Neural crest cell (in vitro differentiated cells): ENCODE measurements at places on chromosomes 2 and 18.

DNA sequence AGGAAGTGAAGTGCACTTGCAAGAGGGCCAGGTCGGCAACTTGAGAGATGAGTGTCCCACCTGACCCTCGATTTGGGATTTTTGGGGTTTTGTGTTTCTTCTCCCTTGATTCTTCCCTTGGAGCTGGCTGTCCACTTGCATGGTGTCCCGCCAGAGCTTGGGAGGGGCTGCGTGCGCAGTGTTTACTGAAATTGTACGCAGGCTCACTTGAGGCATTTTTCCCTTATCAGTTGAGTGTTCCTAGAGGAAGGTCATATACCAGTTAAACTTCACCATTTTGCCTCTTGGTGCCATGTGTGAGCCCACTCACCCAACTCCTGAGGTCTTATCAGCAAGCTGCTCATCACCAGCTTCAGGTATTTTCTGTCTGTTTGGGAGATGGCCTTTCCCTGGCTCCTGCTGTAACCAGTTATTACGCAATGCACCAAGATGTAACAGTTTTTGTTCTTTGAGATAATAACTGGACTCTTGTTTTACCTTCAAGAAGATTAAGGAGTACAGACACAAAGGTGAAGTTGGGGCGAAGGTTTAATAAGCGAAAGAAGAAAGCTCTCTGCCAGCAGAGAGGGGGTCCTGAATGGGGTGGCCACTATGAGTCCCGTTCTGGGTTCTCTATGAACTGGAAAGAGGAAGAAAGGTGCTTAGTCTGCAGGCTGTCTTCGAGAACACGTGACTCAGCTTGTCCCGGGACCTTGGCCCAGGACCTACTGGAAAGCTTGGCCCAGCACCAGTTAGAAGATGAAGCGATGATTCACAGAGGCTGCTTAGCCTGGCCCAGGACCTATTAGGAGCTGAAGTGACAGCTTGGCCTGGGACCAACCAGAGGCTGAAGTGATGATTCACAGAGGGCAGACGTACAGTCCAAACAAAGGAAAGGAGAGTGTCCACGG lies 21.5 kb upstream of the TXNL4A start:
- no peak for DNase-seq

DNA sequence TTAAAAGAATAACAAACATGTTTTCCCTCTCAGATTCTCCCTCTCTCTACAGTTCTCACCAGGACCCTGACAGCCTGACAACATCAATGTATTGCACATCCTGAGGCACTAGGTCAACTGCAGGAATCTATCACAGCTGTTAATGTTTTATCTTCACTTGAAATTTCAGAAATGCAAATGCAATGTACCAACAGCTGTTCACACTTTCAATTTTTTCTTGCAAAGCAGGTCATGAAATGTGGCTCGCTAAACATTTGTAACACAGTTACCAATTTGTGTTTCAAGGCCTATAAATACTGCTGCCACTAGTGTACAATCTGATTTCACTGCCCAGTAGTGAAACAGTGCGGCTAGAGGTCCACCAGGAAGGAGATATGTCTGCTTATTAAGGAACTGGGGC lies 147.8 kb downstream of the EXOC6B start:
- DNase-seq, result no peak

GRCh38 chr2:96951125-96951654 lies 35.2 kb downstream of the FAM178B start:
- DNase-seq, result peak; percentile 70

- no peak for DNase-seq
Observed at GRCh38 chr2:37920570-37920969, 4.5 kb upstream of the RMDN2 start.

- no peak for DNase-seq
Observed at GRCh38 chr18:45890606-45891005, 65.1 kb downstream of the SIGLEC15 start.

DNA sequence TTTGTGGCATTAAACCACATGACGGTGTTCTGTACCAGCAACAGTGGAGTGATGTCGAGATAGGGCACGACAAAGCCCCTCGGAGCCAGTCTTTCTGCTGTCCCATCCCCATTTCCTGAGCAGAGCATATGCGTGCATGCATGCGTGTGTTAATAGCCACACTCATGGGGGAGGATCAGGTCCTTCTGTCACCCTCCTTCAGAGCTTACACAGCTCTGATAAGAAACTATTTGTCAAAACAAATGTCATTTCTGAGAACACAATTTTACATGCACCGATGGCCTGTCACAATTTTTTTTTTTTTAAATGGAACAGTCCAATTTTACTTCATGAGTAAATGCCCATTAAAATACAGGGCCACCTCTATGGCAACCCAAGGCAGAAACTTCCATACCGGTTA lies 95.9 kb upstream of the ZBTB14 start:
- DNase-seq, result no peak

GRCh38 chr2:10320575-10320931 lies 17.8 kb downstream of the HPCAL1 start:
- no peak for DNase-seq

GRCh38 chr2:131016826-131017741 lies 76.2 kb downstream of the FAM168B start:
- no peak for DNase-seq

GRCh38 chr2:149738767-149739166 lies 151.2 kb upstream of the MMADHC start:
- no peak for DNase-seq

DNA sequence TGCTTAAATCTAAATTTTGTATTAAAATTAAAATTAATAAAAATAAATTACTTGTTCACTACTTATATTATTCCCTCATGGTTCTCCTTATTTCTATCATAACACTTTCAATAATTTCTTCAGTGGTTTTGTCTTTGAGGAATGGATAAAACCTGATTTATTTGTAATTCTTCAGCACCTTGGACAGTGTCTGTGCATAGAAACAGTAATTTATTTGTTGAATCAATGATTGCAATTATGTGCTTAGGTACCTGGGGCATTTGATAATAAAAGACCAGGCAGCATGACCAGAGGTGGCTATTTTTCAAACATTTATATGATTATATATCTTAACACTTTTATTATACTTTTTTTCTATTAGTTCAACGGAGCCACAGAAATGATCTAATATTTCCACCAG lies 1062.7 kb downstream of the DSC3 start:
- no peak for DNase-seq

GRCh38 chr2:201909961-201910361 lies 103.6 kb downstream of the CDK15 start:
- no peak for DNase-seq

- DNase-seq, result no peak
Observed at GRCh38 chr2:31347319-31347718, 67.2 kb downstream of the XDH start.

DNA sequence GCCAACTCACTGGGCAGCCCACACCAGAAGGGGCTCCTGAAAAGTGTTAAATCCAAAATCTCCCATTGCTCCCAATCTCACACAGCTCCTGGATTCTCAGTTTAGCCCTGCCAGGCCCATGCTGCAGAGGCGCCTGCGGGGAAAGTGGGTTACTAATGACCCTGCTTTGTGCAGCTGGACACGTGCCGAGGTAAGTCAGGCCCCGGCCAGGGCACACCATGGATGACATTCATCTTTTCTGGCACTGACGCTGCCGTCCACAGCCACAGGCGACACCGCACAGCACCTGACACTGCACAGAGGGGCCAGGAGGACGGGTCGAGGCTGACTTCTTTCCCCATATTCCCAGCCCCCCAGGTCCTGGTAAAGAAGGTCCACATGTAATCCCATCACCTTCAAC lies 193.5 kb downstream of the EIPR1 start:
- DNase-seq, result no peak

DNA sequence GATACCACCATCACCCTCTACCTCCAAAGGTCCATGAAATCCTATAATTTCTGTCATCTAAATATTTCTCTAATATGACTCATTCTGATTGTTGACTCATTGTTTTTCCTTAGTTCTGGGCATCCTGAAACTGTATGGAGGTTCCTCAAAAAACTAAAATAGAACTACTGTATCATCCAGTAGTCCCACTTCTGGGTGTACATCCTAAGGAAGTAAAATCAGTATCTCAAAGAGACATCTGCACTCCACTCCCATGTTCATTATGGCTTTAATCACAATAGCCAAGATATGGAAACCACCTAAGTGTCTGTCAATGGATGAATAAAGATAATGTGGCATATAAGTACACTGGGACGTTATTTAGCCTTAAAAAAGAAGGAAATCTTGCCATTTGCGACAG lies 125.8 kb upstream of the MYO3B start:
- DNase-seq, result no peak

DNA sequence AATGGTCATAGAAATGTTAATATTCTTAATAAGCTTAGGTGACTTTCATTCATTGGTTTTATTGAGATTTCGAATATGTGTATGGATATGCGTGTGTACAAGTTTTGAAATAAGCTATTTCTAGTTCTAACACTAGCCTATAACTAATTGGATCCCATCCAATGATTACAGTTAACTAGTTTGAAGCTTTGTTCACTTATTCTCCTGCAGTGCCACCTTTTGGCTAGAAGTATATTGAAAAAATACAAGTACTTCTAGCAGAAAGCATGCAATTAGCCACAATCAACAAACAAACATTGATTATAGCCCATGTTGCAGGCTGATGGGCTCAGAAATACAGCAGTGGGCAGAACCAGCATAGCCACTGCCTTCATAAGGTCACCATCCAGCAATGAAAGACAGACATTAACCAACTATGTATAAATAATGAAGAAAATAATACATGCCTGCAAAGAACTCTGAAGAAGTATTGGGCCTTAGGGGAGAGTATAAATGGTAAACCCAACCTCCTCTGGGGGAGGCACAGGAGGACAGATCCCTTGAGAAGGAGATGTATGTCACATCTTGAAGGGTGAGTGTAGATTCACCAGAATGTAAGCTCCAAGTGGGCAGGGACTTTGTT lies 5.1 kb upstream of the PIEZO2 start:
- DNase-seq, result no peak

- no peak for DNase-seq
Observed at GRCh38 chr2:204250692-204251091, 294.6 kb upstream of the PARD3B start.

GRCh38 chr2:219042750-219043149 lies 1.4 kb upstream of the CFAP65 start:
- DNase-seq, result no peak

GRCh38 chr2:198863655-198864054 lies 594.1 kb downstream of the SATB2 start:
- DNase-seq, result no peak

- no peak for DNase-seq
Observed at GRCh38 chr18:68940754-68941153, 142.9 kb downstream of the CCDC102B start.

DNA sequence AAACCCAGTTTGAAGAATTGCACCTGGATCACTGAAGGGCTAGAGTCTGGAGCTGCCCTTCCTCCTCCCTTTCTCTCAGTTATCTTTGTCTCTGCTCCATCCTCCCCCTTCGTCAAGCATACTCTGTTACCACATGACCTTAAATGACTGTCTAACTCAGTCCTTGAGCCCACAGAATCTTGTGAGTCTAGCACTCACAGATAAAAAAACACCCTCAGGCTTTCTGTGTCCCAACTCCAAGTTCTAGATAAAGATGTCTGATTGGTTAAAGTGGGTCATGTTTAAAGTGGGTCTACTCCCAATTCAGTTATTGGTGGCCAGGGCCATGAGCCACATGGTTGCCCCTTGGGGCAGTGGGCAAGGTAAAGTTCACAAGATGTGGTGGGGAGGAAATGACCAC lies 53.5 kb upstream of the CYP1B1 start:
- no peak for DNase-seq
